Muscle of arm (tissue), 14 donors: ENCODE measurements at places on chromosomes 1 and 21. TPM values are rescaled to one million over a fixed set of nuclear protein-coding genes. Genes with fewer than 3 reads are reported as not detected.

GRCh38 chr1:40185951-40186864 is 25.0 kb downstream of the RLF start:
- no peak for DNase-seq

- no peak for DNase-seq
Observed at GRCh38 chr1:229869240-229869639, 197.8 kb upstream of the GALNT2 start.

- no peak for DNase-seq
Observed at GRCh38 chr1:108080448-108080847, 115.5 kb upstream of the VAV3 start.

- DNase-seq: no peak
Observed at GRCh38 chr1:20047096-20047495, 22.9 kb upstream of the PLA2G5 start.

DNA sequence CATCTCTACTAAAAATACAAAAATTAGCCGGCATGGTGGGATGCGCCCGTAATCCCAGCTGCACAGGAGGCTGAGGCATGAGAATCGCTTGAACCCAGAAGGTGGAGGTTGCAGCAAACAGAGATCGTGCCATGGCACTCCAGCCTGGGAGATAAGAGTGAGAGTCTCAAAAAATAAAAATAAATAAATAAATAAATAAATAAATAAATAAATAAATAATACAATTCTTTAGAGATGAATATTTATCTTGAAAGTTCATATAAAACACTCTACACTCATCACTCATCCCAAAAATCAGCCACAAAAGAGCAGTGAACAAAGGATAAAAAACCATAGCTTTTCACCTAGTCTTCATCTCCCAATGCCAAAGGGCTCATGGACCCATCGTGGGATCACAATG is 162.2 kb upstream of the C8B start:
- DNase-seq: no peak

DNA sequence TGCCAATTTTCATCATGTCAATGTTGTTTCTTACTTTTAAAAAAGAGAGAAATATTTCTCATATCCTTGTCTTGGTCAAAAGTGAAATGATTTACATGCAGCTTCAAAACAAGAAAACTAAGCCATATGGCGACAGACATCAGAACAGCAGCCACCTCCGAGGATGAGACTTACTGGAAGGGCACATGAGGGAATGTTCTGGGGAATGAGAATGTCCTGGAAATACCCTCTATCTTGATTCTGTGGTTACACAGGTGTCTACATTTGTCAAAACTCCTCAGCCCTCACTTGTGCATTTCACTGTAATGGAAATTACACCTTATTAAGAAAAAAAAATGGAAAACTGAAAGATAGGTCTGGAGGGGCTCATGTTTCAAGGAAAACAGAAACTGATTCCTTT is 14.2 kb upstream of the ECE1 start:
- DNase-seq: no peak

DNA sequence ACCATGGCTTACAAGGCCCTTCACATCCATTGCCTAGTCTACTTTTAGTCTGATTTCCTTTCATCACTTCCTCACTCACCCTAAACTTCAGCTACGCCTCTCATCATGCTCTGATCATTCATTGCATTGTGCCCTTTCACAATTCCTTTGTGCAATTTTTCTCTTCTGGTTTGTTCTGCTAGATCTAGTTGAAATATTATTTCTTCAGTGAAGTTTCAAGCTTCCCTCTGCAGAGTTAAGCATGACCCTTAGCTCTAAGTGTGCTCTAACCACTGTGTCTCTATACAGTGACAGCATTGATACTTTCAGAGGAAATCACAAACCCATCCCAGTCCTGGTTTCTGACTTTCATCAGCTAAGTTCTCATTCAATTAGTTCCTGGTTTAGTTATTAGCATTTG is 166.1 kb downstream of the PLA2G4A start:
- DNase-seq: no peak

Gene RIIAD1
- polyA plus RNA-seq: not detected

Gene CFHR2
- 0.74 TPM for polyA plus RNA-seq

Gene OR10J1
- polyA plus RNA-seq: not detected

Gene ESRRG
- 23.0 TPM for polyA plus RNA-seq

Gene DNAH14
- polyA plus RNA-seq: 4.0 TPM

Gene TRIM45
- polyA plus RNA-seq: 26.0 TPM

Gene STYXL2
- 146 TPM for polyA plus RNA-seq

Gene HAX1
- 63.5 TPM for polyA plus RNA-seq

Gene EFNA3
- polyA plus RNA-seq: not detected
